ENCODE measurements at places on chromosomes 5 and 9. TPM values are rescaled to one million over a fixed set of nuclear protein-coding genes. Genes with fewer than 3 reads are reported as not detected.

DNA sequence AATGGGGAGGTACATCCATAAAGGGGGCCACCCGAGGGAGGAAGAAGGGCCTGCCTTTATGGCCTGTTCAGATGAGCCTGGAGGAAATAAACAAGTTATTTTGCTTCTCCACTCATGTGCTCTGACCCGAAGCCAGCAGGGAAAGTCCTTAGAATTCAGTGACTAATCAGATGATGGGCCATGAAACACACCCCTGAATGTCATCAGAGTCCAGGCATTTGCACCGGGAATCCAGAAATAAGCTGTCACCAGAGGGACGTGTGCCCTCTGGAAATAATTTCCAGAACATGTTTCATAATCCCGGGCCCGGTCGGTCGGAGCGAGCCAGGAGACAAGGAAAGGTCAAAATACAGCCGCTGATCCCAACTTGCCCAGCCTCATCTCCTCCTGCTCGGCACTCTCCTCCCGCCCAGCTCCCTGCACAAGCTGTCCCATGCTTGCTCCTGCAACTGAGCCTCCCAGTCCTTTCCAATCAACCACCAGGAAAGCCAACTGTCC is 73.6 kb upstream of the ZNF622 start:
- H3K36me3 ChIP-seq, result no peaks in the 10 kb centered on the region
- peaks cover 2% of the 10 kb centered on the region for H3K4me1 ChIP-seq
- H3K27ac ChIP-seq, result no peak overlapping the region

GRCh38 chr9:90958328-90958727 is 156.7 kb downstream of the SYK start:
- H3K27me3 ChIP-seq, result no peaks in the 10 kb centered on the region
- H3K4me3 ChIP-seq, result no peak overlapping the region
- peaks cover 13% of the 10 kb centered on the region for H3K4me1 ChIP-seq
- H3K36me3 ChIP-seq, result no peaks in the 10 kb centered on the region
- H3K27ac ChIP-seq, result no peak overlapping the region
- no peak for DNase-seq

- H3K36me3 ChIP-seq, result no peaks in the 10 kb centered on the region
- H3K27ac ChIP-seq, result no peak overlapping the region
- no peaks in the 10 kb centered on the region for H3K27me3 ChIP-seq
- DNase-seq, result no peak
- H3K4me1 ChIP-seq, result no peaks in the 10 kb centered on the region
- H3K4me3 ChIP-seq, result no peak overlapping the region
Measured at GRCh38 chr5:51558682-51559081, 175.4 kb downstream of the ISL1 start.

DNA sequence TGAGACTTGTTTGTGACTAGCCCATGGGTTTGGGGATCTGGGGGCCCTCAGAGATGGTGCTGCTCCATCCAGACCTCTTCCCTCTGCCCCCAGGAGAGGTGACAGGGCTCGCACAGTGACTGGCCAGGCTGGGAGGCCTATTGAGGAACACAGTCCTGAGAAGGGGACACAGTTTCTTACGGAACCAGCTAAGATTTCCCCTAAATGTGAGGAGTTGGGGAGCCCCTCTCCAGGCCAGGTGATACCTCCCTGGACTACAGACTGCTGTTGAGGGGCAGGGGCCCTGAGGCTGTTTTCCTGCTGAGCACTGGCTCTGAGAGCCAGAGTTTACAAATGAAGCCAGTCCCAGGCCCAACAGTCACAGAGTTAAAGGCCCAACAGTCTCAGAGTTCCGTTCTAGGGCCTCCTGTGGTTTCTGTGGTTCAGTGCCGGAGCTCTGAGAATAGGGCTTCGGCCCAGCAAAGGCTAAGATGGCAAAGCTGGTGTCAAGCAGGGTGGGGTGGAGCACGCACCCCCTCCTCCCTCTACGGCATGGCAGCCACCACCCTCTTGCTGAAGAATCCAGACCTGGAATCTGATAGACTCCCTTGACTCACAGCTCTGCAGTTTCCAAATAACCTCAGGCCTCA is 1.1 kb upstream of the SEMA4D start:
- no peaks in the 10 kb centered on the region for H3K36me3 ChIP-seq
- H3K4me1 ChIP-seq, result no peaks in the 10 kb centered on the region
- H3K4me3 ChIP-seq, result no peak overlapping the region
- no peak overlapping the region for H3K27ac ChIP-seq
- H3K27me3 ChIP-seq, result peaks cover 18% of the 10 kb centered on the region
- DNase-seq, result no peak

The KCNV2 gene
- not detected for total RNA-seq

DNA sequence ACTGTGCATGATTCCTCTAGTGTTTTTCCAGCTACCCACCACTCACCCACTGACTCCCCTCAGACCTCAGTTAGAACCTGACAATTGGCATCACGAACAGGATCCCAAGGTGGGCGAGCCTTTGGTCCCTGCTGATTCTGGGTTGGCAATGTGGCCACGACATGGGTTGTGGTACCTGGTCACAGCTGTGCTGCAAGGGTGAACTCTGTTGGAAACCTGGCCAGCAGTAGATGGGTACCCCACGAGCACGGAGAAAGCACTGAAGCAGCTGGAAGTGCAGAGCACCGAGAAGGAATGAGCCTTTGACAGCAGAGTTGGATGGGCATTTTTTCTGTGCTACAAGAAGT is 180.1 kb downstream of the PDE4D start:
- H3K27me3 ChIP-seq, result no peaks in the 10 kb centered on the region
- no peak overlapping the region for H3K27ac ChIP-seq
- H3K4me1 ChIP-seq, result peaks cover 2% of the 10 kb centered on the region
- H3K36me3 ChIP-seq, result no peaks in the 10 kb centered on the region
- DNase-seq, result no peak

GRCh38 chr5:133653760-133654049 is 41.4 kb upstream of the FSTL4 start:
- H3K4me3 ChIP-seq, result no peak overlapping the region
- no peaks in the 10 kb centered on the region for H3K36me3 ChIP-seq
- no peak overlapping the region for H3K27ac ChIP-seq
- H3K27me3 ChIP-seq, result no peaks in the 10 kb centered on the region
- no peaks in the 10 kb centered on the region for H3K4me1 ChIP-seq
